Lung (tissue), 17 donors: ENCODE measurements at places on chromosomes 6 and 20.

GRCh38 chr6:142542704-142543233 lies 241.0 kb downstream of the ADGRG6 start:
- DNase-seq, result peak; percentile 45

DNA sequence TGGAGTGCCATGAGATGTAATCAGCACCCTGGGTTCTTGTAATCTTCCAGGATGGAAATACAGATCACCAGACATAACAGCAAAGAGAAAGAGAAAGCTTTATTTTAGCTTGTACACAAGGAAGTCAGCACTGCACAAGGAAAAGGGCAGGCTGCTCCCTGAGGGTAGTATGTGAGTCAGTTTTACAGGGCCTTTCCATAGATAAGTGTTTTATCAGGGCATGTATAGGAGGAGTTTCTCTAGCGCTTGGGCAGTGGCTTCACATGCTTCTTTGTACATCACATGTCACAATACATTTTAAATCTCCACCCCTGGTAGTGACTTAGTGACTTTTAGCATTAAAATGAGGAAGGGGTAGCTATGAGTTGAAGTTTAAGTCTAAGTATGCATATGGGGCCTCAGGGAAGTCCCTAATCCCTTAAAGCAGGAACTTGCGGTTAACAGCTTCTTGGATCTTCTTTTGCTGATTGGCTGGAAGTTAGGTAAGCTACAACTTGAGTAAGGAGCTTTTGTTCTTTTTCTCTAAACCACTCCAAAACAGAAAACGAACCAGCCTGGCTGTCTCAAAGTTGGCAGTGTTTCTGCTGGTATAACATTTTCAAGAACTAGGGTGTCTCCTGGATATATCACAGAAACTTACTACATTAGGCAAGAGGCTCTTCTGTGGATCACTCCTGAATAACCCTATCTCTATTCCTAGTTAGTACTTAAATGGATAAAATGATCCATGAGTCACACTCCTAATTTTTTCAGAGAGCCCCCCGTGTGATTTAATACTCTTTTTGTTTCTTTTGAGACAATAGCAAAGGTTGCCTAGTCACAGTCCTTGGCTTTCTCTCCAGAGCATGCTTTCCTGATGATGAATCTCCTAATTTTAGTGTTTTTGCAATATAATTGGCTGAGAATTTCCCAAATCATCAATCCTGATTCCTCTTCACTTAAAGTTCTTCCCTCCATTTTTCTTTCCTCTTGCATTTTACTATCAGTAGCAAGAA lies 60.2 kb downstream of the MRAP2 start:
- DNase-seq, result no peak

DNA sequence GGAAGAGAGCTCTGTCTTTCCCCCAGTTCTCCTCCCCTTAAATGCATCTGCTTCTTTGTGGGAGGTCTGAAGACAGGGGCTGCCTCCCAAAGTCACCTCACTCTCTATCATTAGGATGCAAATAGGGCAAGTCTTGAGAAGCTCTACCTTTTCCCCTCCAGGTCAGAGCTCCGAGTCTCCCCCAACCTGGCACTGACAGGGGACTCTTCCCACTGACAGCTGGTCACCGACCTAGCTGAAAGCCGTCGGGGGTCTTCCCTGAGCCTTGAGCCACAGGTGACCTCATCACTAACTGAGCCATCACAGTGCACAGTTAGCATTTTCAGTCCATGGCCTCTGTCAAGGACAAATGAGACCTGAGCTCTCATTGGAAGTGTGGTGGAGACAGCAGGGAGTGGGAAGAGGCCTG lies 386.7 kb downstream of the HACE1 start:
- no peak for DNase-seq

DNA sequence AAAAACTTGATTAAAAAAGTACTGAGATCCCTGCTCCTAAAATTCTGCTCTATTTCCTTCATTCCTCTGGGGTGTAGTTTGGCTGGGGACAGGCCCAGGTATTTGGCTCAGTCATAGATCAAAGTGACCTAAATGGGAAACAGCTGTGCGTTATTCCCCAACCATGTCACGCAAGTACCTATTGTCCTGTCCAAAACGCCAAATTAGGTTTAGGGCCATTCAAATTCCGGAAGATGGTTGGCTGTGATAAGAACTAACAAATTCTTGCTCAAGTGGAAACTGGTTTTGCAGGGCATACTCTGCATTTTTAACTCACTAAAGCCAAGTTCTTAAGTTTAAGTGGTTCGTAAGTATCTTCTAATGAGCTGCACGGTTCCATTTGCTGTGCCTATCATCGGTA lies 147.6 kb upstream of the TMEM170B start:
- DNase-seq, result peak; percentile 63

GRCh38 chr6:137723273-137724017 lies 143.6 kb upstream of the TNFAIP3 start:
- no peak for DNase-seq

DNA sequence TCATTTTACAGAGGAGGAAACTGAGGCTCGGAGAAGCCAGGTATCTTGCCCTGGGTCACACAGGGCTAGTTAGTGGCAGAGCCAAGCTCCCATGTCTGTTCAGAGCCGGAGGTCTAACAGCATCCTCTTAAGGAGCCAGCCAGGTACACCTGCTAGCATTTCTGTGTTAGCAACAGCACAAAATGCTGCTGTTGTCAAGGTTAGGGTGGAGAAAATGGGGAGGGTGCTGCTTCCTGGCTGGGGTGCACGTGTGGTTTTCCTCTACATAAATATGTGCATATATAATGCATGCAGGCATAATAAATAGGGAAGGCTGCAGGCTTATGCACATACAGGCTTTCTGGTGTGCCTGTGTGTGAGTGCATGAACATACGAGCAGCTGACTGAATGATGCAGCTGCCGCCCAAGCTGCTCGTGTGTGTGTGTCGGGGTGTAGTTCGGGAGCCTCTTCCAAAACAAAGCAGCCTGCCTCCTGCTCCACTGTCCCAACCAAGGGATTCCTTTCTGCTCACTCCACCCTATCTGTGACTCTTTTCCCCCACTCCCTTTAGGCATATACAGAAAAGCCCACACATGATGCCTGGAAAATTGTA lies 86.6 kb downstream of the CD40 start:
- no peak for DNase-seq

DNA sequence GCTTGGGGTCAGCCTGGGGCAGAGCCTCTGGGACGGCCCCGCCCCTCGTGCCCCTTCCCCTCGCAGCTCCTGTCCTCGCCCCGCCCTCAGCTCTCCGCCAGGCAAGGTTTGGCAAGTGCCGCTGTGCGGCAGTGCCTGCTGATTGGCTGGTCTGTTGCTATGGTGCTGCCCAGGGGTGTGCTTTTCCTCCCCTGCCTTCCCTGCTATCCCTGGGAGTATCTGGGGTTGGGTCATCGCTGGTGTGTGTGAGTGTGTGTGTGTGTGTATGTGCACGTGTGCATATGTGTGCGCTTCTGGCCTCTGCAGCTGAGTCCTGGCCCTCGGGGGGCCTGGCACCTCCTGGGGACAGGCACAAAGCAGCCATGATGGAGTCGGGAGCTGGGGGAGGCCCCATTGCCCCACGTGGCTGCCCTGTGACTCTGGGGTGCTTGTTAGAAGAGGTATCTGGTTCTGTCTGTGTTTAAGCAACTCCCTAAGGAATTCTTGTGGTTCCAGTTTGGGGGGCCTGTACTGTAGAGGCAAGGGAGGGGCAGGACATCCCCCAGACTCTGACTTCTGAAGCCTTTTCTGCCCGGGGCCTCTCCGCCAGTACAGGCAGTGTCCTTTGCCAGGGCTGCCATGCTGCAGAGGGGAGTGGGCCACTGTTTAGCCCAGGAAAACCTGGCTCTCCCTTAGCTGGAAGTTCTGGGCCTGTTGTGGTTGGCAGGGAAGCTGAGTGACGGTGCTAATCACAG lies 6.9 kb downstream of the RTEL1 start:
- no peak for DNase-seq

GRCh38 chr20:62304331-62305148 lies 1.7 kb downstream of the ADRM1 start:
- DNase-seq, result no peak

GRCh38 chr20:41221614-41222218 lies 84.4 kb downstream of the PLCG1 start:
- DNase-seq, result no peak

DNA sequence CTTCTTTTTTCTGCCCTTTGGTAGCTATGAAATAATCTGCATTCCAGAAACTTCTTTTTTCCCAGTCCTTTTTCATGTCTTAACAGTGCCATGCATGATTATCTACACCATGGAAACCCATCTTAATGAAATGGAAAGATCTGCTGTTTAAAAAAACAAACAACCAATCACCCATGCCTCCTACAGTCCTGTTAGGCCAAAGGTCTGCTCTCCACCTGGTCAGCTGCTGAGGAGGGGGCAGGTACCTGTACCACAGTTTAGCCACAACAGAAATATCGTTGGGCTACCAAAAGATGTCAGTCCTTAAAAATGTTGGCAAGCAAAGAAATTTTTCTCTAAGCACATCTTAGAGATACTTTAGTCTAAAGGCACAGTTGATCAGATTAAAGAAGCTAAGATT lies 112.6 kb downstream of the SLC16A10 start:
- no peak for DNase-seq

DNA sequence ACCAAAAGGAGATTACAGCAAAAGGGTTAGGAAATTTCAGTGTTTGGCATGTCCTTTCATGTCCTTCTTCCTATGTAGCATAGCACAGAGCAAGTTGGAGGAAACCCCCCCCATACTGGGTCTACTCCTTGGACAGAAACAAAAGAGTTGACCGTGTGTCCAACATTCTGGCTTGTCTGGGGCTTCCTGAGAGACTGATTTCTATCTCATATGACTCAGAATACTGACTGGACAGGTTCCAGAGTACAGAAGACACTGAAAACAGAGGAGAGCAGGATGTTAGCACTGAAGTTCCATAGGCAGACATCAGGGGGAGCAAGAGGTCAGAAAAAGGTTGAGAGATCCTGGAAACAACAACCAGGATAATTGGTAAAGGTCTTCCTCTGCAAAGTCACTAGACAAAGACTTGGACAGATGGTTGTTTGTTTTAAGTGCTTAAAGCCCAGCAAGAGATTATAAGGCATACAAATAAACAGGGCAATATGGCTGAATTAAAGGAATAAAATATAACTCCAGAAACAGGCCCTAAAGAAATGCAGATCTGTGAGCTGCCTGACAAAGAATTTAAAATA lies 48.4 kb downstream of the USP49 start:
- DNase-seq, result peak; percentile 72

- no peak for DNase-seq
Measured at GRCh38 chr20:32167552-32167951, 40.0 kb downstream of the PLAGL2 start.
